HuH-7 (cell line): ENCODE measurements at places on chromosomes 3 and 15.

DNA sequence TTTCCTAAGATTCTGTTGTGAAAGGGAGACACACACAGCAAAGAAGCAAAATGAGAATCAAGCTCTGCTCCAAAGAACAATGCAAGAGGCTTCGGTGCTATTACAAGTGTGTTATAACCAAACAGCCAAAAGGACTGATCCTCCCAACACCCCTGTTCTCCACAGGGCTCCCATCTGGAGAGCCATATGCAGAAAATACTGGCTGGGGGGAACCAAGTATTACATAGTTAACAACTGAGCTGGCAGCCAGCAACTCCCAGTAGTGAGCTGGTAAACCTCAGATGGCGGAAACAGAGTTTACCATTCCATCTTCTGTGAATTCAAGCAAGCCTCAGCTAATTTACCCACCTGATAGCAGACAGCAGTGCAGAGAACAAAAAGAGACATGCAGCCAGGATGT, 156.4 kb downstream of the NTRK3 start:
- DNase-seq, result no peak

DNA sequence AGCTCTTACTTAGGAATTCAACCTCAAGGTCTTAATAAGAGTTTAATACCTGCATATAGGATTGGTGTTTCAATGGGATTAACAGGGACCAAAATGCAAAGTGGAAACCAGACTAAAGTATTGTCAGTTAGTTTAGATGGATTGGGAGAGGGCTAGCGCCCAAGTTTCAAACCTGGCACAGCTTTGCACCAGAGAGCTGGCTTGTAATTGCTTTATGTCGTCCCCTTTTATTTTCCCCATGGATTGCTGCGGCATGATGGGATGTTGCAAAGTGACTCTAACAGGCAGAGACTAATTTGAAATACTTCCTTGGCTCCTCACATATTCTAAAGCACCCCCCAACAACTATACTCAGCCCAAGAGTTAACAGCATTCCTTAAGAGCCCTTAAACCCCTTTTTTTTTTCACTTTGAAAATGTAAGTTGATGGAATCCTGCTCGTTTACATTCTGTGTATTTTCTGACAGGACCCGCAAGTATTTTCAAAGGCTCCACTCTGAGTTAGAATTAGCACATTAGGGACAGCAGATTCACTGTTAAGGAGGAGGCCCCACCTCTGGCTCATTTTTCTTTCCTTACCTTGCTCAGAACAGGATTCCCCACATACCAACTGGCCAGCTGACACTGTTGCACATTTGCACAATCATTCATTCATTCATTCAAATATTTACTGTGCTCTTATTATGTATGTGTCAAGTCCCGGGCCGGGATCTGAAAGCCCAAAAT, 214.2 kb downstream of the ERC2 start:
- DNase-seq, result no peak

GRCh38 chr15:39934397-39935071, 619 bp downstream of the EIF2AK4 start:
- peak; percentile 19 for DNase-seq

GRCh38 chr15:98952381-98952803, 55.2 kb downstream of the PGPEP1L start:
- DNase-seq, result no peak

DNA sequence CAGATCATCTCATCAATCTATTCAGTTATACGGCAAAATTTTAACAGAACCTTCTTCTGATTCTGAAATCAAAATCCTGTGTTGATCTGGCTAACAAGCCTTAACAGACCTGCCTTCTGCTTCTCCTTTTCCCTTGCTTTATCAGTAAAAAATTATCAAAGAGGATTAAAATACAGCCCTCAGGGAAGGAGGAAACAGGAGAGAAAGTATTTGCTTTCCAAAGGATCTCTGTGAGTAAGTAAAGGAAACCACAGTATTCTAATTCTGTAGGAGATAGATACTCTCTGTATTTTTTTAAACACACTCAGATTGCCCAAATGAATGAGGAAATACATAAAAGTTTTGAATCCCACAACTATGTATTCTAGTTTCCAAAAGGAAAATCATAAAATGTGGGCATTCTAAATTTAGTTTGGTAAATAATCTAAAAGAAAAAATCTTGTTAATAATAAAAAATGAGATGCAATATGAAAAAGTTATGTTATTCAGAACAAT, 221.8 kb downstream of the ZIC1 start:
- DNase-seq, result no peak

DNA sequence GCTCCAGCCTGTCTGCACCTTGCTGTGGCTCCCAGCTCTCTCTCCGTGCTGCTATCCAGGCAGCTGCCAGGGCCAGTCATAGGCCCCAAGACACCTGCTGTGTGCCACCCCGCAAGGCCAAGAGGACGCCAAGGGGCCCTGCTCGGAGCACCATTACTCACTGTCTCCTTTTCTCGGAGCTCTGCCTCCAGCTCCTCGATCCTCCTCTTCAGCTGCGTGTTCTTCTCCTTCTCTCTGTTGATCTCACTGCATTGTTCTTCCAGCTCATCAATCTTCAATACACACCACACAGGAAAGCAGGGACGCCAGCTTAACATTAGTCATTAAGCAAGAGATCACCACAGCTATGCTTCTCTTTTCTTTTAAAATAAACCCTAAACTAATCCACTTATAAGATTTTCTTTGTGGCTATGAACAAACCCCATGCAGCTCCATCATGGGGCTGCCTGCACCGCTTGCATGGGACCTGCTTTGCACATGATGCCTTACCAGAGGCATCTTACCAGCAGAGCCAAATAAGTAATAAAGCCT, 42.6 kb downstream of the WHAMM start:
- DNase-seq, result no peak

DNA sequence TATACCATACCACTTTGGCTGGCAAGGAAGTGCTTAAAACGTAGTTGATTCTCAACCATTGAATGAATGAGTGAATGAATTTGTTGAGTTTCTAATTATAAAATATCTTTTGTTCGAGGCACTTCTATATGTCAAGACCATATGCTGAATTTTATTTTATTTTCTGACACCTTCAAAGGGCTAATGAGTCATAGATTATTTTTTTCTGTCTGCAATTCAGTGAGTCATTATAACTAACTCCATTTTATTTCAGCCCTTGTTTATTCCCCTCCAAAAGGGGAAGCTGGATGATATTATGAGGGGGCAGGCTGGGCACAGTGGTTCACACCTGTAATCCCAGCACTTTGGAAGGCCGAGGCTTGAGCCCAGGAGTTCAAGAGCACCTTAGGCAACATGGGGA, 142.4 kb downstream of the P2RY1 start:
- no peak for DNase-seq

GRCh38 chr3:66139415-66139814, 81.4 kb upstream of the SLC25A26 start:
- DNase-seq, result no peak
